ENCODE measurements at places on chromosomes 16 and 17. TPM values are rescaled to one million over a fixed set of nuclear protein-coding genes. Genes with fewer than 3 reads are reported as not detected.

The METTL2A gene
- 21.5 TPM for total RNA-seq

The COG7 gene
- 10.2 TPM for total RNA-seq

The CACNG5 gene
- total RNA-seq = not detected

The ODAD4 gene
- 1.6 TPM for total RNA-seq

The CCDC47 gene
- 24.7 TPM for total RNA-seq

The DNASE1L2 gene
- total RNA-seq = 0.78 TPM

The AANAT gene
- total RNA-seq = not detected
